ENCODE measurements at places on chromosomes 13 and 19.

- DNase-seq, result no peak
These were observed 3.5 kb upstream of the ZFP82 start for GRCh38 chr19:36421749-36422481.

DNA sequence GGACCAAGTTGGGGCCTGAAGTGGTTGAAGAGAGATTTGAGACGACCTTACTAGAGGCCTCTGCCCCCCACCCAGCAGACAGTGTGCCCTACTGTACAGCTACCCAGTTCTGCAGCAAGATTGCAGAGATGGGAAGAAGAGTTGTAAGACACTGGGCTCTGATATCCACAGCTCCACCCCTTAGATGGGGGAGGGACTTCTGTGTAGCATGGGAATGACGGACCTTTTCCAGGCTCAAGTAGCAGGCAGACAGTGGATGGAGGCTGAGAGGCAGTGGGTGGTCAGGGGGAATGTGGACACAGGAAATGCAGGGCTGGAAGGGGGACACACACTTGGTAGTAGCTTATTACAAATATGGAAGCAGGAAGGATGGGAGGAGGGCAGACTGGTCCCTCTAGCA, 13.0 kb downstream of the LRFN3 start:
- no peak for DNase-seq

DNA sequence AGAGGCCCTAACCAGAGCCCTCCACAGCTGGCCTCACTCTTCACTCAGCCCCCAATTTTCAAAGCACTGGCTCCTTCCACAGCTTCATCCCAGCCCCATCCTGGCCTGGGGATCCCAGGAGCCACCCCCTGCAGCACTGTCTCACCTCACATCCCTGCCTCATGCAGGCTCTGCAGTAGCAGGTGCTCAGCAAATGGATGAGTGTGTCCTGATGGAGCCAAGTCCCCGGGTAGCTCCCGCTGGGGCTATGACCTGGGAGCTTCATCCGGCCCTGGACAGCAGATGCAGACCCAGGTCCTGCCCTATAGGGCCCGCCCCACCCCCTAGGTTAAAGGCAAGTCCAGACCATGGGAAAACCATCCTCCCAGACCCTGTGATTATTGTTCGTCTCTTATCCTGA, 143.2 kb upstream of the ZNF507 start:
- no peak for DNase-seq

DNA sequence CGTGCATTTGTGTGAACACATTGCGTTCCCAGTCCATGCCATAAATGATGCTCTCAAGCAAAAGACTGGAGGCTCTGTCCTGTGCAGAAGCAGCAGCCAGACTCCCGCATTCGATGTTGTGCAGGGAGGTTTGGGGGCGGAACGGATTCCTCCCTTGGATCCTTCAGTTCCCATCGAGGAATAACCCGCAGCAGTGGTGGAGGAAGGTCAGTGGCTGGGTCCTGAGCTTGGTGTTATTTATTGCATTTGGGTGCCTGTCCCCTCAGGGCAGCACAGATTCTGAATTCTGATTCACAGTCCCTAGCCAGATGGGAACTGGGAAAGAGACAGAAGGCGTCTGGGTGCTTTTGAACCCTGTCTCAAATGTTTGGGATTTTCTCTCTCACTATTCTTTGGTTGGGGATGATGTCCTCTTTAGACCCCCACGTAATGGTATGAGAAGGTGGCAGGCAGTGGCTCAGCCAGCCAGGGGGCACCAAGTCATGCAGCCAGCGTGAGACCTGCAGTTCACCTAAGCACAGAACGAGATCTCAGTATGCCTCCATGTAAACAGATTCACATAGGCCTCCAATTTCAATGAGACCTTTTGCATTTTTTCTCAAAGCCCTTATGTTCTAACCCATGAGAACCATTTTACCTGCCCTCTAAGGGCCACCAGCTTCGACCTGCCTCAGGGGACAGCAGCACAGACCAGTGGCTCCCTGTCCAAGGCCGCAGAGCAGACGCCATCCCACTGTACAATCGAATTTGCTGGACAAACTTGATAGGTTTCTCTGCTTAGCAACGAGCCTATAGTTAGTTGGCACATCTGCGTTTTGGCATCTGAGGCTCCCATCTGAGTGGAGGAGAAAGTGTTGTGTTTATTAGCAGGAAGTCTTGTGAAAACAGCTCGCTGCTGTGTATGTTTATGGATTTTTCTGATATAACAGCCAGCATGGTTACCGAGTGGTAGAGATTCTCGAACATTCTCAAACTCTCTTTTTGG, 17.8 kb downstream of the KCTD15 start:
- no peak for DNase-seq

- no peak for DNase-seq
These were observed 11.0 kb downstream of the TMEM272 start for GRCh38 chr13:51833980-51834379.

- no peak for DNase-seq
These were observed 4.9 kb downstream of the LGALS16 start for GRCh38 chr19:39660661-39661060.

GRCh38 chr19:51552996-51553725, 17.9 kb upstream of the ZNF175 start:
- no peak for DNase-seq

DNA sequence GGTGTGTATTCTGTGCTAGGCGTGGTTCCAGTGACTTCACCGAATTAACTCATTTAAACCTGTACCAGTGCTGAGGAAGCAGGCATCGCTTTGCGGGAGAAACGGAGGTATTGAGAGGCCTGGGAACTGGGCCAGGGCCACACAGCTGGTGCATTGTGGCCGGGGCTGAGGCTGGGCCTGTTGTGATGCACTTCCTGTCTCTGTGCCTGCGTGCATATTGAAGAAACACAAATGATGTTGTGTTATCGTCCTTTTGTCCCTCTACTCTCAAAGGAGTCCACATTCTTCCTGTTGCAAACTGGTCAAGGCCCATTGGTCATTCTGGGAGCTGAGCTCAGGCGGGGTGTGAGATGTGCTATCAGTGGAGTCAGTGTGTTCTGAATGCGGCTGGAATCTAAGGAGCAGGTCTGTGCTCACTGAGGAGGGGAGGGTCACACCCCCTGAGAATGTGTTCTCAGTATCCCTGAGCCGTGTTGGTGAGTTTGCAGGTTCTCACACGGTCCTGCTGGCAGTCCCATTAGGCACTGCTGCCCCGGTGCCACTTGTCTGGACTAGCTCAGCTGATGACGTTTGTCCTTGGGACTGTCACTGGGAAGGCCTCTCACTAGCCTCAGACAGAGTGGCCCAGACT, 62.1 kb downstream of the ARHGEF7 start:
- no peak for DNase-seq

GRCh38 chr19:46555628-46556280, 45.4 kb upstream of the CALM3 start:
- DNase-seq, result no peak

GRCh38 chr13:97979051-97979450, 25.6 kb downstream of the IPO5 start:
- no peak for DNase-seq

DNA sequence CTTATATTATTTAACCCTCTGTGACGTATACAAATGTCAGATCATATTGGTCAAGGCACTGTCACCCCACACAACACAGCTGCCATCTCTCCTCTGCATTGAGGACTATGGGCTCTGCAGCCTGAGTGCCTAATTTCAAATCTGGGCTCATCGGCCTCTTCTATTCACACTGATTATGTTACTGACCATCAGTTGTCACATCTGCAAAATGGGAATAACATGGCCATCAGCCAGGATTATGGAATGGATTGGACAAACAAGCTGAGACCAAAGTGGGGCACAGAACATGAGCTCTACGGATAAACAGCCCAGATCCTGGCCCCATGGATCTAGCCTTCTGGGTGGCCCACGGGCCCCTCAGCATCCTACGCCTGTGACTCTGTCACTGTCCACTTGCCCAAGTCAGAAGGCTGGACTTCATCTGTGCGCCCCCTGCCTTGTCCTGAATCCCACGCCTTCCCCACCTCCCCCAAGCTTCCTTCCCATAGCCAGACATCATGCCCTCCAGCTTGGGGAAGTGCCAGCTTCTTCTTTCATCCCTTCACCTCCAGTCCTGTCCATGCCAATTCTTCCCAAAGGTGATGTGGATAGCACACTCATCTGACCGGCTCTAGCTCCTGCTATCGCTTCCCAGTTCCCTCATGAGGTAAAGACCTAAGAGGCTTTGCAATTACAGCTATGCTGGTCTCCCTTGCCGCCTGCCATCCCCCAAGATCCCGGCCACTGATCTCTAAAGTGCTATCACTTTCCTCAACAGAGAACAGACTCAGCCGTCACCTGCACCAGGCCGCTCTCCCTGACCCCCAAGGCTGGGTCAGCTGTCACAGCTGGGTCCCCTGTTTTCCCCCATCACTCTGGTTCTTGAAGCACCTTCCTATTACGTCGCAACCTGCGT, 872 bp downstream of the FARSA start:
- DNase-seq, result no peak

DNA sequence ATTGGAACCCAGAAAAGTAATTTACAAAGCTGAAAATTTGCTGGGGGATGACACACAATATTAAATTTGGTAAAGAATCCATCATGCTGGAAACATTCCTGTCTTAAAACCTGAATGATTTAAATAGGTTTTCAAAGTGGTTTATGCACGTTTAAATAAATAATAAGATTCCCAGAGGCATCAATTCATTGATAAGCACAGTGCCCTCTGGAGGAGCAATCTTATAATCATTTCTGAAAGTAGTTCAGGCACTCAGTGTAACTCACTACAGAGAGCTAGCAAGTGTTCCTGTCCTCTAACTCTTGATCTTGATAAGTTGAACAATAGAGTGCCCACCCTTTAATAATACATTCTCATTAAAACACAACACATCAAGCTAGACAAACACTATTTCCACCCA, 43.5 kb upstream of the SHISA2 start:
- DNase-seq, result no peak

DNA sequence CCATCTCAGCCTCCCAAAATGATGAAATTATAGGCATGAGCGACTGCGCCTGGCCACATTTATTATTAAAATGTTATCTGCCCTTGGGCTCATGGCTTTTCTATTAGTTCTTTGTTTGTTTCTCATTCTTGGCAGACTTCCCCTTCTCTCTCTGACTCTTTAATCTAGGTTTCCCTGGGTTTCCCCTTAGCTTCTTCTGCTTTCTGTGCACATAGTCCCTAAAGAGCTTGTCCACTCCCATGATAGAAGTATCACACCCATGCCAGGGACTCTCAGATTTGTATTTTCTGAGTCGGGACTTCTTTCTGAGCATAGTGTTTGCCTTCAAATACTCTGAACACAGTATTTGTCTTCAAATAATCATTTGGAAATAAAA, 38.6 kb upstream of the ITM2B start:
- DNase-seq, result no peak

GRCh38 chr19:43719918-43720317, 4.0 kb downstream of the IRGC start:
- DNase-seq, result no peak

GRCh38 chr19:13441810-13442512, 64.3 kb downstream of the CACNA1A start:
- no peak for DNase-seq

DNA sequence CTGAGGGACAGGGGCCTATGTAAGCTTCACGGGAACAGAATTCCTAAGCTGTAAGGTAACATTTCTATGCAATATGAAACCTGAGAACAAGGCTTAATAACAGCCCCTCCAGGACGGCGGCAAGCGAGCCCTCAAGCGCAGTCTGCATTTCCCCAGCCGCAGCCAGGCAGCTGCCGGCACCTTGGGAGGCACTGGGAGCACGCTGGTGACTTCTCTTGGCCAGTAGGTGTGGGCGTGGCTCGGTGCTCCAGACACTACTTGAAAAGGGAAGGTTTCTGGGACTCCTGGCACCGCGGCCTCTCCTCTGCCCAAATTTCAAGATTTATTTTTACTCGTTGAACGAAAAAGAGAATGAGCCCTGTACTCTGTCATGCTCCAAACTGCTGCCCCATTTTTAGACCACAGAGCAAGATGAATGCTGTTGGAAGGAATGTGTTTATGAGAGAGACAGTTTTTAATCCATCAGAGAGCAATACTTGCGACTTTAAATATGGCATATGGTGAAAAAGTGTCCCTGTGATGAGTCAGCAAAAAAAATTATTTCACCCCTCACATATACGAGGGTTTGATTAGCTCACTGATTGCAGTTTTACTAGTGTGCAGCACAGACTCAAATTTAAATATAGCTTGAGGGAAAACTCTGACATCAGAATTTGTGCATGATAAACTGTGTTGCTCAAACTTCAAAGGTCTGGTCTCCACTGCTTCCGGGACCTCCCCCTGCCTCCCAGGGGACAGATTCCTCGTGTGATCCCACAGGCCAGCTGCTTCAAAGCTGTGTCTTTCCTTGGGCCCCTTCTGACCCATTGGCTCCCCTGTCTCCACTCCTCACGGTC, 81.2 kb downstream of the COL4A2 start:
- DNase-seq, result no peak

DNA sequence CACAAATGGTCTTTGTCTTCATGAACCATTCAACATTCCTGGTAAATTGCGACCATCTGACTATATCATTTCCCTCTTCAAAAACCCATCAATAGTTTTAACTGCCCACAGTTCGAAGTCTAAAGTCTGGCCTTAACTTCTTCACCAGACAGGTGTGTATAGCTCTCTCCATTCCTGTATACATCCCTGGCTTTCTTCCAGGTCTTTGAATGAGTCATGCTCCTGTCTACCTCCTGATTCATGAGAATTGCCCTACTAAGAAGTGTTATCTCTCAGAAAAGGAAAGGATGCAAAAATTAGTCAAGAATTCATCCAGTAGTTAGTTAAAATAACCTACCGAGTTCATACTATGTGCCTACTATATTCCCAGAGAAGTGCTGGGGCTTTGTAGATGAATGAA, 225.0 kb downstream of the TBC1D4 start:
- no peak for DNase-seq

GRCh38 chr13:85632526-85633195, 166.6 kb downstream of the SLITRK6 start:
- DNase-seq, result no peak

- no peak for DNase-seq
These were observed 7.2 kb downstream of the GAS6 start for GRCh38 chr13:113856716-113857065.

DNA sequence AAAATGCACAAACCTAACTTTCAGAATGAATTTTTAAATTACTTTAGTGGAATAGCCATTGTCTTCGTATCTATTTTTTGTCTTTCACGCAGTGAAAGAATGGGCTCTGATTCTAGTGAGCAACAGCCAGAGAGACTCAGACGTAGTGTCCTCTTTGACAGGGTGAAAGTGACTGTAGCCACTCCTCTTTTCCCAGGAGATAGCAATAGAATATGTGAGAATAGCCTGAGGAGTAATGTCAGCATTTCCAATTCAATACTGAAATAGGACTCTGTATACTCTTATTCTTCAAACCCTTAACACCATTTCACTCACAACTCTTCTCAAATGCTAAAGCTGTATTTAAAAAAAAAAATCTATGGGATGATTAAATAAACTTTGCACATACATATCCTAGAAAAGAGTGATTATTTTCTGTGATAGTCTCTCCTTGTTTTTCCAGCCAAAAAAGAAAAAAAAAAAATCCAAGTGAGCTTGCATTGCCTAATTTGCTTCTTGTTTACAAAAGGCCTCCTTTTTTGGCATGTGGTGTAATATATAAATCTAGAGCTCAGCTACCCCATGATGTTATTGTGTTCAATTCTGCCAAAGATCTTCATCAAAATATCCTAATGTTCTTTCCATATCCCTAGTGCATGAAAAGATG, 626.1 kb upstream of the SLITRK6 start:
- DNase-seq, result no peak

GRCh38 chr13:82747958-82748357, 1134.3 kb downstream of the SLITRK1 start:
- DNase-seq, result no peak

- DNase-seq, result no peak
These were observed 107.8 kb downstream of the FOXO1 start for GRCh38 chr13:40558656-40559055.

GRCh38 chr19:3403489-3404323, 37.3 kb downstream of the NFIC start:
- DNase-seq, result no peak

All from stimulated activated CD4-positive, alpha-beta T cell treated with anti-CD3 and anti-CD28 coated beads, Interleukin-15, amount 100 ng/mL, for 48 hours (primary cell).